Hindlimb muscle (tissue), 1 donor: ENCODE measurements at places on chromosomes 11 and 22.

GRCh38 chr11:126366064-126366822 lies 10.8 kb downstream of the ST3GAL4 start:
- no peak for DNase-seq

DNA sequence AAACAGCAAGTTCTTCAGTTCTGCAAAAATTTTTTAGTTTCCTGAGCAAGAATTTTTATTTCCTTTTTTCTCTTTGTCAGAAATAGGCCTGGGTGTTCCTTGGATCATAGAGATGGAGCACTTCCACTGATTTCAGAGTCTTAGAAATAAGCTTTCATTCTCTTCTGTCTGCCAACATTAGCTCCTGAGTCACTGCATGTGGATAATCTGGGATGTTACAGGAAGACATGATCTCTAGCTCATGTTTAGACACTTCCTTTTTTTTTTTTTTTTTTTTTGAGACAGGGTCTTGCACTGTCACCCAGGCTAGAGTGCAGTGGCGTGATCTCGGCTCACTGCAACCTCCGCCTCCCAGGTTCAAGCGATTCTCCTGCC lies 13.2 kb upstream of the TMEM218 start:
- no peak for DNase-seq

DNA sequence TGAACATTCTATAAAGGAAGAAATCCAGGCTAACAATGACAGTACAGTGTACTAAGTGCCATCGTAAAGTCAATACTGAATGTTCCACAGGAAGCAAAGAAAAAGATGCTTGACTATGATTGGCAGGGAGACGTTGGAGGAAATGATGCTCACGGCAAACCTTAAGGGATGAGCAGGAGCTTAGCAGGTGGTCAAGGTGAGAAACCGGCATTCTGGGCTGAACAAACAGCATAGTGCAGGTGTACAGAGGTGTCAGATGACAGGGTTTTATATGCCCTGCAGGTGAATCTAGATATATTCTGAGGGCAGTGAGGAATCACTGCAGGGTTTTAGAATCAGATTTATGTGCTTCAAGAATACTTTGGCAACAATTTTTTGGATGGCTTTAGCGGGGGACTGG lies 85.3 kb upstream of the HEPHL1 start:
- DNase-seq: no peak

- no peak for DNase-seq
These were observed 201.2 kb downstream of the PGR start for GRCh38 chr11:100928426-100928825.

- DNase-seq: peak; percentile 83
These were observed at the start of gene CAVIN3 for GRCh38 chr11:6320411-6321155. CAVIN3 (minus strand) TSS chr11:6320501; CDS start chr11:6320476, 25 bp downstream.

- DNase-seq: no peak
These were observed at the start of gene TEX54 for GRCh38 chr11:62832336-62833234. TEX54 (minus strand) TSS chr11:62832841.

GRCh38 chr11:42674436-42674835 lies 637.4 kb upstream of the API5 start:
- DNase-seq: peak; percentile 36

- peak; percentile 76 for DNase-seq
These were observed 34.2 kb downstream of the PHF21B start for GRCh38 chr22:44975427-44976262.

- DNase-seq: no peak
These were observed 47.8 kb upstream of the ALX4 start for GRCh38 chr11:44357711-44358110.

DNA sequence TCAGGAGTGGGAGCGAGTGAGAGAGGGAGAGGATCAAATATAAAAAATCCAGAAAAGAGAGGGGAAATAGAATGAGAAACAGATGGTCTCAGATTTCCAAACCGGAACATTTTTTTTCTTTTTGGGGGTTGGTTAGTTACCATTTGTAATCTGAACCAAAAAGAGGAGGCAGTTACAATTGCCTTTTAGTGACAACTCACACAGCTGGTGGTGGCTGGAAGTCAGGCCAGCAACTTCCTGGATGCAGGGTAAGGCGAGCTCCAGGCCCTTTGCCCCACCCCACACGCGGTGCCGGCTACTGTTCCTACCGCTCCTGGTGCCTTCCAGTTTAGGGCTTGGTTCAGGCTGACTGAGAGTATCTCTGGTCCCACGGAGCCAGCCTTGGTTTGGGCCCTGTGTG lies 21.0 kb upstream of the UBASH3B start:
- DNase-seq: peak; percentile 54

- no peak for DNase-seq
These were observed 60.6 kb downstream of the PTPRJ start for GRCh38 chr11:48040830-48041444.

- peak; percentile 45 for DNase-seq
These were observed 1.1 kb downstream of the MTFP1 start for GRCh38 chr22:30426388-30427353.

DNA sequence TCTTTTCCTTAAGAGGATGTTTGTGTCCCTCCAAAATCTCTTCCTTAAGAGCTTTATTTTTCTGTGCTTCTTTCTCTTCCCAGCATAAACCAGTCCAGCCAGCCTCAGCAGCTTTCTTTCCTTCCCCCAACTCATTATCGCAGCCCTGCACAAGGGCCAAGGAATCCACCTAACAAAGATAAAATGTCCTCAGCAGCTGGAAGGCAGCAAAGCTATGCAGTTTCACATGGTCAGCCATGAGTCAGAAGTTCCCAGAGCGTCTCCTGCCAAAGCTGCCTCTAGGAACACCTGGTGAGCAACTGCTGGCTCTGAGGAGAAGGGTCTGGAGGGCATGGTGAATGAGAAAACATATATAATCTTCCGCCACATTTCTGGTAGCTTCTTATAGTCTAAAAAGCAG lies 45.3 kb upstream of the HMGXB4 start:
- no peak for DNase-seq

DNA sequence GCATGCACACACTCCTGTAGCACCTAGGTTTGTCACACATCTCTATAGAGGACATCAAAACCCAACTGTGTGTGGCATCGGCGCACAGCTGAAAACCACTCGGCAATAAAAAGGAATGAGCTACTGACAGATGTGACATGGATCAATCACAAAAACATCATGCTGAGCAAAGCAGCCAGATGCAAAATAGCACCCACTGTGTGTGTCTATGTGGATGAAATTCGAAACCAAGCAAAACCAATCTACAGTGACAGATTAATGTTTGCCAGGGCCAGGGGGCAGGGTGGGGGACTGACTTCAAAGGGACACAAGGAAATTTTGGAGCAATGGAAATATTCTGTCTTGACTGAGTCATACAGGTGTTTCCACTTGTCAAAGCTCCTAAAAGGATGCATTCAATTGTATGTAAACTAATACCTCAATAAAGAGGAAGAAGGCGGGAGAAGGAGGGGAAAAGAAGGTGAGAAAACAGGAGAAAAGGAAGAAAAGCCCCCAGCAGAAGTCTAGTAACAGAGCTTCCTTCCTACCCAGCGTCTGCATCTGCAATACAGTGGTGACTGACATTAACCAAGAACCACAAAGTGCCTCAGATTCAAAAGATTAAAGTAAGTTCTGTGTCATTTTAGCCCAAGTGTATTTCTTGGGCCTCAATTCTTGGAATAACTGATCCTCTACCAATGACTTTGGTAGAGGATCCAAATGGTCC lies 49.8 kb downstream of the PACSIN2 start:
- DNase-seq: no peak

- no peak for DNase-seq
These were observed 49.7 kb downstream of the ANO1 start for GRCh38 chr11:70127653-70128434.

DNA sequence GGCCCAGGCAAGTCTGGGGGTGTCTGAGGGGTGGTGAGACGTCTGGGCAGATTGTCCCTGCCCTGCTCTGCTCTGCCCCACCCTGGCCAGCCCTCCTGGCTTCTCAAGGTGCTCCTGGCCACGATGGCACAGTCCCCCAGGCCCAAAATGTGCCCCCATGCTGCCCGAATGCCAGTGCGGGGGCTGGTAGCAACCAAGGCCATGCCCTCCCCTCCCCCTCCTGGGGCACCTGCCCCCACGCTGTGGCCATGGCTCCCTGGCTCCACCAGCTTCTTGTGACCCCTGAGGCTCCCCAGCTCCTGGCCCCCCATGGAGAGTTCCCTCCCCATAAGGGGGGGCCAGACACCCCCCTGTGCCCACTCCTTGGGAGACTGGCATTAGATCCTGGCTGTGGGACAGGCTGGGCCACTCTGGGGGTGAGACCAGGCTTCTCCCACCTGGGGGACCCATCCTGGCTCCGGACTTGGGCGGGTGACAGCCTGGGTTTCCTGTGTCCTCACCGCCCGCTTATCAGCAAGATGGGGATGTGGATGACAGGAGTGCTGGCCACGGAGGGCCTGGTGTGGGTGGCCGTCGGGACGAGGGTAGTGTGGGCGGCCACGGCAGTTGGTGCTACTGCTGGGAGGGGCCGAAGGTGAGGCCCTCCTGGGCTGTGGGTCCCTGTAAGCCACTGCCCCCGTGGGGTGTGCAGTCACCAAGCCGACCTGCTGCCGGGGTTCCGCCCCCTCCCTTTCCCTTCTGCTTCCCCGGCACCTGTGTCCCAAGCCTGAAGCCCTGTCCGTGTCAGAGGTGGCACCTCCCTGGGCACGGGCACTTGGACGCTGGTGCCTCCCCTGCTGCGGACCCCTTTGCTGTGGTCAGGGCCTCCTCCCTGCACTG lies 15.9 kb upstream of the MUC6 start:
- DNase-seq: no peak

DNA sequence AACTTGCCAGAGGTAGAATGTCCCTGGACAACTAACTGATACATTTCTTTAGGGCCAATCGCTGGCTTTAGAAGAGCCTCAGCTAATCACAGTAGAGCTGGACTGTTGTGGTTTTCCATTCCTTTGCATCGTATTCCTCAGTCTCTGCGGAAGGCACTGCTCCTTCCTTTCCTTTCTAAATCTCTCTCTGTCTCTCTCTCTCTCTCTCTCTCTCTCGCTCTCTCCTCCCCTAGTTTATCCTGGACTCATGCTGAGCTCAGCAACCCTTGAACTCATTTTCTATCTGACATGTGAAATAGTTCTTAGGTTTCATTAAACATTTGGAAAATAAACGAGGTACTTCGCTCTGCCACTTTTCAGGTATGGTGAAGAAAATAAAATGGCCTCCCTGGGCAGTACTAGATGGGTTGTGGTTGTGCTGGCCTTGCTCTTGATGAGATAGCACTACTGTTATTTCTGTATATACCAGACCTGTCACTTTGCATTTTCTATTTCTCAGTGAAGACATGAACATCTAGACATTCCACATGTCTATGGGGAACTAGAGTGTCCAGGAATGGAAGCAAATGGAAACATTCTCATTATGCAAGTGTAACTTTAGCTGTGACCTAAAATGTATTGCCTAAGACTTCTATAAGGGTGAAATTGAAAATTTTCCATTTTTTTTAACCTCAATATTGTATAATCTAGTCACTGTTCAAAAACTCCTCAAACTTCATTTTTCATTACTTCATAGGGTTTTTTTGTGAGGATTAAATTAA lies 12.0 kb upstream of the SESN3 start:
- no peak for DNase-seq

- peak; percentile 79 for DNase-seq
These were observed 33.7 kb upstream of the MYRF start for GRCh38 chr11:61718621-61719302.

GRCh38 chr11:61019037-61019831 lies 47.8 kb downstream of the CD6 start:
- no peak for DNase-seq

GRCh38 chr11:128506356-128506755 lies 81.0 kb downstream of the ETS1 start:
- DNase-seq: no peak

DNA sequence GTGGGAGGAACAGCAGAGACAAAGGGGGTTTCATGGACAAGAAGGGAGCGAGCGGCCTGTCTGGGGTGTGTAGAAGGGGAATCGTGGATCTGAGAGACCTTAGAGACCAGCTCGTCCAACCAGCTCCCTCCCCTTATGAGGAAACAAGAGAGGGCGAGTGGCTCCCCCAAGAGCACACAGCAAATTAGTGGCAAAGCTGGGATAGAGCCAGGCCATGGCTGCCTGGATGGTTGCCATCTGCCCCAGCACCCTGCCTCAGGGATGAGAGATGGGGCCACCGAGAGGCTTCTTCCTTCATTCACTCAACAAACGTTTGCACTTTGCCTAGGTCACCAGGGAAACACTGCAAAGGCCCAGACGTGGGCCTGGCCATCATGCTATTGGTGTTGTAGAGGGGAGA lies 4.1 kb downstream of the MAPK8IP1 start:
- DNase-seq: no peak

GRCh38 chr11:128574576-128575011 lies 12.8 kb downstream of the ETS1 start:
- no peak for DNase-seq

DNA sequence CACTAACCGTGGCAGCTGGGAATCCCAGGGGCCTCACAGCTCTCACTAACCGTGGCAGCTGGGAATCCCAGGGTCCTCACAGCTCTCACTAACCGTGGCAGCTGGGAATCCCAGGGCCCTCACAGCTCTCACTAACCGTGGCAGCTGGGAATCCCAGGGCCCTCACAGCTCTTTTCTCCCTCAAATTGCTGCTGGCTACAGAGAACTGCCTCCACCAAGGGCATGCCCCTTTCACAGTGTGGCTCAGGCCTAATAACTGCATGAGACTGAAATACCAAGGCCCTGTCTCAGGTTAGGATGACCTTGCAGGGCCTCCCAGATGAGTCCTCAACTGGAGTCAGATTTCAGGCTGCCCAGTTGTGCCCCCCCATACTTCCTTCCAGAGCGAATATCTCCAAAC lies 35.1 kb upstream of the GGTLC2 start:
- no peak for DNase-seq

DNA sequence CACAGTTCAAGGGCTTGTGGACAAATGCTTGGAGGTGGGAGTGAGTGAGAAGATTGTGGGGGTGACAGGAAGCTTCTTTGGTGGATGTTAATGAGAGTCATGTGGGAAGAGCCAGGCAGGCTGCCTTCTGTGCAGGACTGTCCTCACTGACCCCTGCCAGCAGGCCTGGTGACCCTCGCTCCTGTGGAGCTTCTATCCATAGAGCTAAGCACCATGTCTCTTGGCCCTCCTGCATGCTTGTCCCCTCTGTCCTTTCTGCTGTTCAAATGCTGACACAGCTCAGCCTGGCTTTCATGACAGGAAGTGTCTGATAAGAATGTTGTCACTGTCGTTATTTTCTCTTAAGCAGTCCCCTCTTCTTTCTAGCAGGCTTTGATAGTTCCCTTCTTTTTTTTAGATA lies 37.6 kb downstream of the NAT10 start:
- no peak for DNase-seq

DNA sequence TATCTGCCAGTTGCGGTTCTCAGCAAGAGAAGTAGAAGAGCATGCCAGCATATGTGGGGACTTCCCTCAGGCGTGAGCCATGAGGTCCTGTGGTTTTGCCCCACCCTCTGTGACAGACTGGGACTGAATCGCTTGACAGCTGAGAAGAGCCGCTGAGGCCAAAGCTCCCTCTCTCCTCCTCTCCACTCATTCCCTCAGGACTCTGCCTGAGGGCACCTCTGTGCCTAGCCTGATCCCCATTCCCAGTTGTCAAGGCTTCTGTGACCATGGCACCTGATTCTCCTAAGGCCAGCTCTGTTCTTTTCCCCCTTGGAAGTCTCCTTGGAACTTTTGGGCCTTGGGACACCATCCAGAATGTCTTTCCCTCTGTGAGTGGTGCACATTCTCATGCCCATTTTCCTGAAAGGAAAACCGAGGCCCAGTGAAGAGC lies 27.0 kb downstream of the ART5 start:
- no peak for DNase-seq
